ENCODE measurements at places on chromosomes 6 and 20. TPM values are rescaled to one million over a fixed set of nuclear protein-coding genes. Genes with fewer than 3 reads are reported as not detected.

DNA sequence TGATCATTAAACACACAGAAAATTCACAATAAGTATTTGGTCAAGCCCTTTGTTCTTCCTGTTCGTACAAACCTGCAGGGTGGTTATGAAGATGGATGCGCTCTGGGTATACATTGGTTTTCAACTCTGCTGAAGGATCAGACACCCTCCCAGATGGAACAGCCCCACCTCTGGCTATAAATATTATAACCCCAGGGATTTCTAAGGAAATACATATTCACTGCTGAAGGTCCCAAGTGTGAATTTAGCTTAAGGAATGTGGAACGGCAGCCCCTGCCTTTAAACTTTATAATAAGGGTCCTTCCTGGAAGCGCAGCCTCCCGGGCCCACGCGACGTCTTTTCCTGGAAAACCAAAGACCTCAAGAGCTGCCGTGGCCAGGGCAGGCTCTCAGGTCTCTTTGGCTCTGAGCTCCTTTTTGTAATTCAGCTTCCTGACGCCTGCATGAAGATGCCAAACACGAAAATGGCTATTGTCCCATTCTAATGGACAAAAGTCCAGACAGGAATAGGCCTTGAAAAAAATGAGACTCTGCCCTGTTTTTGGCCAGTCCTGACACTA, 172.4 kb upstream of the SSTR4 start:
- H3K4me1 ChIP-seq, result peaks cover 4% of the 10 kb centered on the region
- H3K27ac ChIP-seq, result peak overlapping the region; percentile 67
- no peak overlapping the region for H3K4me3 ChIP-seq
- H3K36me3 ChIP-seq, result no peaks in the 10 kb centered on the region
- H3K27me3 ChIP-seq, result no peaks in the 10 kb centered on the region

- no peaks in the 10 kb centered on the region for H3K4me1 ChIP-seq
- H3K27ac ChIP-seq, result no peak within 1 kb of the TSS
- H3K36me3 ChIP-seq, result no peaks in the 10 kb centered on the region
- no peak within 1 kb of the TSS for H3K4me3 ChIP-seq
Measured at GRCh38 chr20:23605867-23606651, at the start of gene CST9. Gene CST9 (minus strand): TSS chr20:23605917. CDS start chr20:23605864, 53 bp downstream.

GRCh38 chr6:153086225-153086990, 44.7 kb downstream of the RGS17 start:
- no peaks in the 10 kb centered on the region for H3K36me3 ChIP-seq
- no peak for DNase-seq
- H3K4me1 ChIP-seq, result no peaks in the 10 kb centered on the region
- no peaks in the 10 kb centered on the region for H3K27me3 ChIP-seq
- H3K27ac ChIP-seq, result no peak overlapping the region

- H3K27me3 ChIP-seq, result no peaks in the 10 kb centered on the region
- H3K4me3 ChIP-seq, result no peak overlapping the region
- peaks cover 8% of the 10 kb centered on the region for H3K4me1 ChIP-seq
- DNase-seq, result no peak
Measured at GRCh38 chr6:128465368-128466343, 54.7 kb downstream of the PTPRK start.

Gene LTB
- 10.0 TPM for total RNA-seq

Gene BTNL2
- total RNA-seq, result not detected

GRCh38 chr6:128345278-128345677, 175.1 kb downstream of the PTPRK start:
- peaks cover 1% of the 10 kb centered on the region for H3K4me1 ChIP-seq
- no peak overlapping the region for H3K4me3 ChIP-seq
- no peak overlapping the region for H3K27ac ChIP-seq
- H3K36me3 ChIP-seq, result no peaks in the 10 kb centered on the region
- DNase-seq, result no peak
- H3K27me3 ChIP-seq, result no peaks in the 10 kb centered on the region

DNA sequence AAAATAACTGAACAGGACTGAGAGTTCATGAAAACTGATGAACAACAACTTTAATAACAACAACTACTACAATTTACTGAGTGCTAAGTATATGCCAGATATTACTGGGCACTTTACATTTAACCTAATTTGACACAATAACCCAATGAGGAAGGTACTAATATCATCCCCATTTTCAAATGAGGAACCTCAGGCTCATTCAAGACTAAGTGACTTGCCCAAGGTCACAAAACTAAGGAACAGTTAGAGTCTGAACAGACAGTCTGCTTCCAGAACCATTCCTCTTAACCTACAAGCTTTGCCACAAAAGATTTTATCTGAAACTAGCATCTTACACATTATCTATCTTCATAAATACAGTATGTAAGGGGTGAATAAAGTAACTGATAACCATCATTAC, 10.6 kb upstream of the NDRG3 start:
- no peak overlapping the region for H3K4me3 ChIP-seq
- DNase-seq, result no peak
- H3K4me1 ChIP-seq, result peaks cover 19% of the 10 kb centered on the region
- H3K36me3 ChIP-seq, result peaks cover 12% of the 10 kb centered on the region
- no peaks in the 10 kb centered on the region for H3K27me3 ChIP-seq

DNA sequence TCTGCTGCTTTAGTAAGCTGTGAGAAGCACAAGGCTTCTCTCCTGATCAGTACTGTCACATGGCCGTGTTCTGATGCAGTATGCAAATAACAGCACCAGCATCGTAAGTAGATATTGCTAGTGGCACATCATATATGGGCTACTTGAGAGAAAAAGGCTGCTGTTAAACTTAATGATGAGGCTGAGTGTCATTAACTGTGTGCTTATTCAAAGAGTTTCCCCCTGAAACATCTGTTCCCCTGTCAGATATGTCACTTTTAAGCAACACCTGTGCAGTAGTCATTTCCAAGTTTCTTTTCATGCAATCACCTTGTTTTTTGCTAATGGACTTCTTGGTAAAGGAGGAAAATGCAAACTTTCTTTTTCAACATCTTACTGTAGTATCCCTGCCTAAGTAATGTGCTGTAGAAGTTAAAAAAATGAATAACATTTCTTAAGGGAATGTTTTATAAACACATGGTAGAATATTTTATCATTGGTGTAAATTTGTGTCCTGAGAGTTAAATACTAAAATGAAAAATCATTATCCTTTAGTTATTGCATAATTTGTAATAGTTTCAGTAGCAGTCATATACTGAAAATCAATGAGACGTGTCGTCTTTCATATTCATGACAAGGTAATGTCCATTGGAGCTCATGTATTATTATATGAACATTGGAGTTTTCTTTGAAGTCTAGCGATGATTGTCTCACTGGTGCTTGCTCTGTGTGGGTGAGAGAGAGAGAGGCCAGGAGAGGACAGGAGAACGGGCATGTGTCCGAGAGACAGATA, 366.3 kb downstream of the CDKAL1 start:
- no peak overlapping the region for H3K4me3 ChIP-seq
- H3K4me1 ChIP-seq, result no peaks in the 10 kb centered on the region
- no peaks in the 10 kb centered on the region for H3K36me3 ChIP-seq
- DNase-seq, result no peak
- H3K27me3 ChIP-seq, result no peaks in the 10 kb centered on the region
- H3K27ac ChIP-seq, result no peak overlapping the region

Gene PCK1
- total RNA-seq, result not detected

Gene SOBP
- 6.9 TPM for total RNA-seq

DNA sequence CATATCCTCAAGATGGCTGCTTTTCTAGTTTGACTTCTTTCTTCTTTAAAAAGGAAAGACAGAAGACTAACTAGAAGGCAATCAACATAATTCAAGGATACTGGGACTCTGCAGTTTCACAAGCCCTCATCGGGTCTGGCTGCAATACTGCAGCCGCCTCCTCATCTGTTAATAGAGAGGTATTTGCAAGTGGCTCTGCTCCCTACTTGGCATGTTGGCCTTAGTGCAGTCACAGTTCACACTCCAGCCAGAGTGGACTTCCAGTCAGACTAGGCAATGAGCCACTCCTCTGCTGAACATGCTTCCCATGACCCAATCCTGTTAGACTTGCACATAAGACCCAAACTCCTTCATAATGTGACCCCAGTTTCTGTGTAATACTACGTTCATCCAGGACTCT, 141.9 kb upstream of the ENPP5 start:
- no peak for DNase-seq
- no peak overlapping the region for H3K4me3 ChIP-seq

- peaks cover 42% of the 10 kb centered on the region for H3K4me1 ChIP-seq
- peaks cover 59% of the 10 kb centered on the region for H3K36me3 ChIP-seq
- no peak for DNase-seq
- H3K27me3 ChIP-seq, result no peaks in the 10 kb centered on the region
- H3K27ac ChIP-seq, result peak overlapping the region; percentile 76
- peak overlapping the region; percentile 96 for H3K4me3 ChIP-seq
Measured at GRCh38 chr6:32973144-32974015, 5.0 kb downstream of the BRD2 start.

Gene SEMG1
- total RNA-seq, result not detected

DNA sequence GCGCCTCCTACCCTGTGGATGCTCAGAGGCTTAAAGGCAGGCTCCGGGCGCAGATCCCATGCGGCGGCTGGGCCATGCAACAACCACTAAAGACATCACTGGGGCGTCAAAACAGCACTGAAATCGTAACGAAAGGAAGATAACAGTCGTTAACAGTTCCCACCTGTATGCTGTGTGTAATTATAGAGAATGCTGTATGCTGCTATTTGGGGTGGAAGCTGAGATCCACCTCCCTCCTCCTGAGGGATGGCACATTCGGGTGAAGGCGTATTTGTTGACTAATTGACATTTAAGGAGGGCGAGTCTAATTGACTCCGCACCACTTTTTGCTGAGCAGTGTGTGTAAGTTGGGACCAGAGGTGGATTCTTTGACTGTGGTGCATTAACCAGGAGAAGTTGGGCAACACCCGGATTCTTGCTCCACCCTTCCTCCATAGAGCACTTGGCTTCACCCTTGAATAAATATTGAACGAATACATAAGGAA, 687 bp downstream of the SLC35A1 start:
- no peaks in the 10 kb centered on the region for H3K27me3 ChIP-seq
- H3K4me3 ChIP-seq, result peak overlapping the region; percentile 82
- peak; percentile 53 for DNase-seq
- H3K4me1 ChIP-seq, result peaks cover 35% of the 10 kb centered on the region
- peaks cover 13% of the 10 kb centered on the region for H3K36me3 ChIP-seq

GRCh38 chr6:112470950-112471349, 123.8 kb downstream of the RFPL4B start:
- no peaks in the 10 kb centered on the region for H3K36me3 ChIP-seq
- no peak overlapping the region for H3K27ac ChIP-seq
- no peak overlapping the region for H3K4me3 ChIP-seq
- no peak for DNase-seq
- no peaks in the 10 kb centered on the region for H3K4me1 ChIP-seq

Gene GGTLC1
- total RNA-seq, result 57.2 TPM

Gene SLC26A8
- 1.2 TPM for total RNA-seq

- H3K36me3 ChIP-seq, result peaks cover 78% of the 10 kb centered on the region
- H3K4me3 ChIP-seq, result no peak overlapping the region
- no peaks in the 10 kb centered on the region for H3K27me3 ChIP-seq
Measured at GRCh38 chr6:7232351-7232750, 80.6 kb downstream of the SSR1 start.

Gene CST3
- total RNA-seq, result 727 TPM

Gene ADGRF5
- total RNA-seq, result 238 TPM

- H3K27me3 ChIP-seq, result no peaks in the 10 kb centered on the region
- DNase-seq, result no peak
- H3K27ac ChIP-seq, result no peak overlapping the region
- no peak overlapping the region for H3K4me3 ChIP-seq
Measured at GRCh38 chr6:21507811-21508210, 85.7 kb upstream of the SOX4 start.

Gene PLAGL1
- total RNA-seq, result 44.7 TPM

- H3K4me1 ChIP-seq, result no peaks in the 10 kb centered on the region
- no peak overlapping the region for H3K4me3 ChIP-seq
- no peaks in the 10 kb centered on the region for H3K27me3 ChIP-seq
- H3K27ac ChIP-seq, result no peak overlapping the region
- DNase-seq, result no peak
Measured at GRCh38 chr6:145119081-145119480, 616.2 kb downstream of the EPM2A start.

DNA sequence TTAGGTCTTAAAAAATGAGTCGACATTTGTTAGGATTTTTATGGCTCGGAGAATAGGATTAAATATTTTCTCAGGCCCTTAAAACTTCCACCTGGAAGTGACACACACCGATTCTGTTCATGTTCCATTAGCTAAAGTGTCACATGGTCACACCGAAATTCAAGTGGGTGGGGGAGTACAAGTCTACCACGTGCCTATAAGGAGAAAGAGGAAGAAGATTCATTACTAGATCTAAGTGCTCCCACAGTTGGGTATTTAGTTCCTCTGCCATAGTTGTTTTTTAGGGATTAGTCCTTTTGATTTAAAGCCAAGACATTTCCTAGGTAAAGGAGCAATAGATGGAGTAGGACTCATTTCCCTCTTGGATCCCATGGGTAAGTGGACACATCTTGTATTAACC, 4.9 kb upstream of the TOX2 start:
- H3K36me3 ChIP-seq, result no peaks in the 10 kb centered on the region
- H3K27me3 ChIP-seq, result peaks cover 10% of the 10 kb centered on the region
- DNase-seq, result no peak
- H3K27ac ChIP-seq, result no peak overlapping the region

DNA sequence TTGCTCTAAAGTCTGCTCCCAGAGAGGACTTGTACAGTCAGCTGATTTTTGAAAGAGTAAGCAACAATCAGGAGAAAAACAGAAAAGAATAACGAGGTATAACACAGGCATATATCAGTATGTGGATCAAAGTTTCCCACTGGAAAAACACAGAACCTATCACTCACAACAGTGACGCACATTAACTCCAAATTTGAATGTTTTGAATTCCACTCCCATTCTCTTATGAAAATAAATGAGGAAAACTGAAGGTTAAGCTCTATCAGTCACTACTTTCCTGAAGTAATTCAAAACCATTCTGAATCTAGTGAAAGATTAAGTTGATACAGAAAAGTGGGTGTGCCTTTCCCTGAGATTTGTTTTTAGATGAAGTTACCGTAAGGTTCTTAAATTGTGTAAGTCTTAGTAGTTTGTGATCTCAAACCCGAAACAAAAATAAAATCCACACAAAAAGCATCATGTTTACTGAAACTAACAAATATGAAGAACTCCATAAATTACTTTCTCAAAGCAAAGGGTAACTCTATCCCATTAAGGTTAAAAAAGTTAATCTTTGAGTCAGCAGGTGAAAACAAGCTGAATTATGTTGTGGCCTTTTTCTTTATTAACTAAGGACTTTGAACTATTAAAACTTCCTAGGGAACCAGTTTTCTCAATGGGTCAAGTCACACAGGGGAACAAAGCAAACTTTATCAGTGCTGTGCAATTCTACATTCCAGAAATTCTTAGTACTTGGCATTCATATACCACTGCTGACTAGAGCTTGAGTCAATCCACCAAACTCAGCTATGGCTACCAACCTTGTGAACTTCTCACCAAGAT, 115.7 kb downstream of the OGFRL1 start:
- no peaks in the 10 kb centered on the region for H3K27me3 ChIP-seq
- peaks cover 5% of the 10 kb centered on the region for H3K36me3 ChIP-seq
- peak overlapping the region; percentile 59 for H3K27ac ChIP-seq
- DNase-seq, result no peak

GRCh38 chr20:45052698-45053429, 48.1 kb downstream of the KCNS1 start:
- H3K4me3 ChIP-seq, result no peak overlapping the region
- H3K36me3 ChIP-seq, result peaks cover 19% of the 10 kb centered on the region
- H3K4me1 ChIP-seq, result peaks cover 45% of the 10 kb centered on the region
- no peak for DNase-seq

Measured in lower lobe of right lung (tissue), 2 donors.